ENCODE measurements at places on chromosomes 16 and 17.

GRCh38 chr16:67336648-67337047 is 10.0 kb downstream of the LRRC36 start:
- no peak for DNase-seq

DNA sequence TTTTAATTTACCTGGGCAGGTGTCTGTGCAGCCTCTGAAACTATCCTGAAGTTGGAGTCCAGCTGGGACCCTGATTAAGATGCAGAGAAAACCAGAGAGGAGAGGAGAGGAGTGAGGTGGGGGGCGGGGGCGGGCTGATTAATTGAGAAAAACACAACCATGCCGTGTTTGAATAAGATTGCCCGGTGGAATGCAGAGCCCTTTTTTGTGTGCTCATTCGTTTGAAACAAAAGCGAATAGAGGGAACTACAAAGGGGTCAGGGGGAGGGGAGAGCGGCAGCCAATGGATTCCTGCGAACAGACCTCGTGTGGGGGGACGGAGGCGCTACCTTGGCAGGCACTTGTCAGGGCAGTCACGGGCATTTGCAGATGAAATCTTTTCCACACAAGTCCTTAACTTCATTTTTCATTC is 355.8 kb downstream of the SOX9 start:
- DNase-seq = no peak

- no peak for DNase-seq
Measured at GRCh38 chr16:57603115-57604024, 25.1 kb upstream of the ADGRG1 start.

DNA sequence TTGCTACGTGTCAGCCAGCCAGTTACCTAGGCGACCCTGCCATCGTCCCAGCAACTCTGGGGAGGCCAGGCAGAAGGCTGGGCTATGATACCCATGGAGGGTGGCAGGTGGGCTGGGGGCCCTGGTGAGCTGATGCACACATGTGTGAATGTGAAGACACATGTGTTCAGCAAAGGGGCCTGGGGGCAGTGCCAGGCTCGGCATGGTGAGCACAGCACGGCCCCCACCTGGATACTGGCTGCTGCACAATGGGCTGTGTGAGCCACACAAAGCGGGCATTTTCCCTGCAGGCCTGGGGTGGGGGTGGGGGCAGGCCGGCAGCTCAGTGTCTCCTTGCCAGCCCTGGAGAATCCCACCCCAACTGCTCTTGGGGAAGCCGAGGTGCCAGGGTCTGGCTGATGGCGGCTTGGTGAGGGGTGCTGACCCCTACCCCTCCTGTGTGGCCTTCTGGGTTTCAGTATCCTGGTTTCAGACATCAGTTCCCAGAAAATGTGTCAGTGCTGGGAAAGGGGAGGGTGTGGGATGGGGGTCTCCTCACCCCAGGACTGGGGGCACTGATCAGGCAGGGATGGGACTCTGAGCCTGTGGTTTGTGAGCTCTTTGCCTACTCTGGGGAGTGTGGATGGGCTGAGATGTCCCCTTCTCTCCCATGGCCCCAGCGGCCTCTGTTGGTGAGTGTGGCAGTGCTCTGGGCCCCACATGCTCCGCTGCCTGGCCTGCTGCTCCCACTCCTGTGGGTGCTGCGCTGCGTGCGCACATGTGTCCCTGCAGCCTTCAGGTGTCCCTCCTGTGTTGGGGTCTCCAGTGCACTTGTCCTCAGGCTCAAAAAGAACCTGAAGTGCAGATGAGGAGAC is 5.1 kb downstream of the LLGL1 start:
- no peak for DNase-seq

DNA sequence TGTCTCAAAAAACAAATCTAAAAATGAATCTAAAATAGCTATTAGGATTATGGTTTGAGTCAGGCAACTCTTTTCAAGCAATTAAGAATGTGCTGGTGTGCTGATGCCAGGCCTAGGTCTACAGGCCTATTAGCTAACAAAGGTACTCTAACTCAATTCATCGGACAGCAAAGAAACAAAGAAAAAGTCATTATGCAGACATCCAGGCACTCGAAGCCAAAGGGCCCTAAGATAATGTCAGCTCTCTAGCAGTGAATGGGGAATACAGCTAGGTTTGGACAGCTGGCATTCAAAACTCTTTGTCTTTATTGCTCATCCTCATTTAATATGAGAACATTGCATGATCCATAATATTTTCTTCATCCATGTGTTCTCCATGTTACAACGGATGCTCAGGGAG is 108.5 kb downstream of the TMEM114 start:
- no peak for DNase-seq

GRCh38 chr16:5678371-5678770 is 580.8 kb upstream of the EEF2KMT start:
- no peak for DNase-seq

GRCh38 chr17:49574945-49575678 is 559 bp upstream of the NXPH3 start:
- DNase-seq = no peak
